ENCODE measurements at places on chromosomes 3 and 15.
A peak's percentile ranks its signal among the peaks of the same experiment; 100 is the strongest.

GRCh38 chr3:95738045-95738444, 1076.3 kb upstream of the EPHA6 start:
- no peak for DNase-seq

- no peak for DNase-seq
Measured at GRCh38 chr3:149226776-149227175, 5.1 kb upstream of the CP start.

DNA sequence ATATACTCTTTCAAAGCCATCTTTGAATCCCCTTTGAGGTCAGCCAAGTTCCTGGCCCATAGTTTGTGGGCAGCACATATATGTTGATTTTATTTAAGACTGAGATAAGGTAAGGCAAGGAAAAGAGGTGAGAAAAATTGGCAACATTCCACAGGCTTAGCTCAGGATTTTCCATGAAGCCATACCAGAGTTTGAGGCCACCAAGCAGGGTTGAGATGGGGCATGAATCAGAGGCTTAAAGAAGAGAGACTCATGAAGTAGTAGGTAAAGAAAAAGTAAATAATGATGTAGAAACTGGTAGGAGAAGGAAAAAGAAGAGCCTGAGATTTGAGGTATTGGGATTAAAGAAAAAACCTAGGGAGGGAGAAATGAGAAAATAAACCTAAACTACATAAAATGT, 89.2 kb downstream of the MYO5A start:
- DNase-seq = no peak

DNA sequence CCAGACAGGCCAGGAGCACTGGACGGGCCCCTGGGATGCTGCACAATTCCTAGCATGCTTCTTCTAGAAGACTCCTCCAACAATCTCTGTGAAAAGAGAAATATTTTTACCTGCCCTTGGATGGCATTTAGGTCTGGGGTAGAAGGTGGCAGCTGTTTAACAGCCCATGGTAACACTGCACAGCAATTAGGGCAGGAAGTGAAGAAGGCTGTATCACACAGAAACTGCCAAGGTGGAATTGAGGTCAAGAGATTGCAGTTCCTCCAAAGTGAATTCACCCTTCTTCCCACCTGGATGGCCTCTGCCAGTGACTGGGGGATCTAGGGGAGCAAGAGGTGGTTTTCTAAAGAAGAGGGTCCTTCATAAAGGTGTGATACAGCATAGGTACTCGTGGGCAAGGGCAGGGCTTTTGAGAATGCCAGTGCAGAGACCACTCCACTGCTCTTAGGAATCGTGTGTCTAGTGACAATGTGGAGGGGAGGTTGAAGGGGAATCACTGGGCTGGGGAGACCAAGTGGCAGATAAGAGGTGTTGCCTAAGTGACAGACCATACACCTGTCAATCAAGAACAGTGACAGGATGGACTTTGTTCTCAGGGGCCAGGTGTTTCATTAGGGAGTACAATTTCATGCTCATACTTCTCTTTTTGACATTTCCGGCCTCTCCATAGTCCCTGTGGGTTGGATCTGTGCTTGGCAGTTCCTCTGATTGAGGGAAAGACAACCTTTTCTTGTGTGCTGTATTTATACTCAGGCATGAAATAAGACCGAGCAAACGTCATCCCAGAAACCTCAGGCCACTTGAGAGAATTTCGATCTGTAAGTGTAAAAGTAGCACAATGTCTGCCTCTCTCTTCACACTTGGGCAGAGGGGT, 83.5 kb upstream of the BCL6 start:
- DNase-seq = no peak

DNA sequence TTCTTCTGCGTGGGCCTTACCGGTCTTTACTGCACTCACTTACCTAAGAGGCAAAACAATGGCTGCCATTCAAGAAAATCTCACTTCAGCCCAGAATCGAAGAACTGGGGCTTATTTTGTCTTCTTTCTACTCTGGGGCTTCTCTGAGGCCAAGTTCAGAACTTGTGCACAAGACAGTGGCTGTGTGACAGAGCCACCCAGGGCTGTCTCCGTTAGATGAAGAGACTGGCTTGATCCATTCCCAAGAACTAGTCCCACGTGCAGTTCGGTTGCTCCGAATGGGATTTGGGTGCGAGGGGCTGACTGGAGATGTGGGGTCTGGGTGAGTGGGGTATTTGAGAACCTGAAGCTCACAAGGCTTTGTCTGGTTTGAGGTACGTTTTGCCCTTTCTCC, 795 bp upstream of the TCF12 start:
- no peak for DNase-seq

DNA sequence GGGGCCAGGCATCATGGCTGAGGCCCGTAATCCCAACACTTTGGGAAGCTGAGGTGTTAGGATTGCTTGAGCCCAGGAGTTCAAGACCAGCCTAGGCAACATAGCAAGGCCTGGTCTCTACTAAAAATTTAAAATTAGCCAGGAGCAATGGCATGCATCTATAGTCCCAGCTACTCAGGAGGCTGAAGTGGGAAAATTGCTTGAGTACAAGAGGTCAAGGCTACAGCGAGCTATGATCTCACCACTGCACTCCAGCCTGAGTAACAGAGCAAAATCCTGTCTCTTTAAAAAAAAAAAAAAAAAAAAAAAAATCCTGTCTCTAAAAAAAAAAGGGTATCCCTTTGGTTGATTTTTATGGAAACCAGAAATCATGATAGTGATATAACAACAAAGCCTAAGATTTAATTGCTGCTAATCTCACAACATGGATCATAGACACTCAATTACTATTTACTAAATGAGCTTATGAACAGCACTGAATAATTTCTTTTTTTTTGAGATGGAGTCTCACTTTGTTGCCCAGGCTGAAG, 12.1 kb downstream of the PCLAF start:
- no peak for DNase-seq

DNA sequence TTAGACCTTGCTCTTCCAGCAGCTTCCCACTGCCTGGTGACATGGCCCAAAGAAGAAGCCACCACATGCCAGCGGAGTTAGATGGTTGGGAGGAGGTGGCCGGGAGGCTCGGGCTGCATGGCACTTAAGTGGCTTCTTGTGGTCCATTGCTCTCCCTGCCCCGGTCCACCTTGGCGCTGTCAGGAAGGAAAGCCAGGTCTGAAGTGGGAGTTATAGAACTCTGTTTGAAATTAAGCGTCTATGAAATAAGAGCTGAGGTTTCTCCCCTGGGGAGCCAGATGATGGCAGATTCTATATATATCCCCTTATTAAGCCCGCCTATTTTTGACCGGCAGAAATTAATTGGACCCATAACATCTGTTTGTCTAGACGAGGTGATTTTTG, 61.2 kb downstream of the ITGA11 start:
- DNase-seq = no peak

- DNase-seq = no peak
Measured at GRCh38 chr3:112582244-112582874, 20.5 kb downstream of the SLC35A5 start.

- no peak for DNase-seq
Measured at GRCh38 chr3:65006300-65006739, 318.5 kb upstream of the ADAMTS9 start.

DNA sequence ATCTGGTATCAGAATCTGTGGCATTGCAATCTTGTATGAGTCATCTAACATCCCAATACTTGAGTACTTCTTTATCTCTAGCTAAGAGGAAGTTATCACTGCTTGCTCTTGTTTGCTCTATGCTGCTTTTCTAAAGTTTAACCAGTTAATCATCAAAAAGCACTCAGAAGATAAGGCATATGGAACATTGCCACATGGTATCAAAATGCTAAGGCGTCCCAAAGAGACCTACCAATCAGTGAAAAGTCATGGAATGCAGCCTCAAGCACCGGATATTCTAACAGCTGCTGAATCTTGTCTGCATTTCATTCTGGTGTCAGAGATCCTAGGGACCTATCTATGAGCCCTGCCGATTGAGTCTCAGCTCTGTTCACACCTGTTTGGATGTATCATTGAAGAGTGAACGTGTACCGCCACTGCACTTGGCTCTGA, 192.8 kb downstream of the ARPP21 start:
- DNase-seq = no peak

DNA sequence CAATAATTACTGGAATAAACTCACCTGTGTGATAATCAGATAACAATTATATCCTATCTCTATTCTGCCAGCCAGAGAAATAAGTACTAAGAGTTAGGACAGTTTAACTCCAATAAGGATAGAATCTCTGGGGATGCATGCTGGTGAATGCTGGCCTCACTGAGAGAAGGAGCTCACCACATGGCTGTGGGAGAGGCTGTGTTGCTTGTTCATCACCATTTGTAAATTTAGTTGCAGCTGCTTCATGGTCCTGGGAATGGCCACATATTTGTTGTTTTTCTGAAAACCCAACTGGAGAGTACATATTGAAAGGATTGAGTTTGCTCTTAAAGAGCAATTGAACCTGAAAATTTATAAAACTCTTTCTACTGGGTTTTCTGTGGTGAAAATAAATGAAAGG, 207.3 kb downstream of the NECTIN3 start:
- DNase-seq = no peak

GRCh38 chr15:94970802-94971201, 739.4 kb downstream of the MCTP2 start:
- DNase-seq = no peak

- DNase-seq = peak; percentile 89
Measured at GRCh38 chr3:58568572-58569286, 8.5 kb downstream of the FAM107A start.

DNA sequence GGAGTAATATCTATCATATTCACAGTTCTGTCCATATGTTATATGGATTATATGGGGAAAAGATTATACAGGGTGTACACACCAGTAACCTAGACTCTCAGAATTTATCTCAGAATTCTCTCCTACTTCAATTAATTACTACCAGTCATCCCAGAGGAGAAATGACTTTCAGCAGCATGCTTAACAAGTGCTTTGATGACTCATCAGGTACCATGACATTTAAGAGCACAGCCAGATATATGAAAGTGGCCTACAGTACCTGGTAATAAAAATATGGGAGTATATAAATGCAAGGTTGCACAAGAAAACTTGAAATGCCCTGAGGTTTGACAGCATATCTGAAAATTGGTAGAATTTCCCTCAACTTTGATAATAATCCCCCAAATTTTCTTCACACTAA, 1273.0 kb downstream of the OTOL1 start:
- no peak for DNase-seq

DNA sequence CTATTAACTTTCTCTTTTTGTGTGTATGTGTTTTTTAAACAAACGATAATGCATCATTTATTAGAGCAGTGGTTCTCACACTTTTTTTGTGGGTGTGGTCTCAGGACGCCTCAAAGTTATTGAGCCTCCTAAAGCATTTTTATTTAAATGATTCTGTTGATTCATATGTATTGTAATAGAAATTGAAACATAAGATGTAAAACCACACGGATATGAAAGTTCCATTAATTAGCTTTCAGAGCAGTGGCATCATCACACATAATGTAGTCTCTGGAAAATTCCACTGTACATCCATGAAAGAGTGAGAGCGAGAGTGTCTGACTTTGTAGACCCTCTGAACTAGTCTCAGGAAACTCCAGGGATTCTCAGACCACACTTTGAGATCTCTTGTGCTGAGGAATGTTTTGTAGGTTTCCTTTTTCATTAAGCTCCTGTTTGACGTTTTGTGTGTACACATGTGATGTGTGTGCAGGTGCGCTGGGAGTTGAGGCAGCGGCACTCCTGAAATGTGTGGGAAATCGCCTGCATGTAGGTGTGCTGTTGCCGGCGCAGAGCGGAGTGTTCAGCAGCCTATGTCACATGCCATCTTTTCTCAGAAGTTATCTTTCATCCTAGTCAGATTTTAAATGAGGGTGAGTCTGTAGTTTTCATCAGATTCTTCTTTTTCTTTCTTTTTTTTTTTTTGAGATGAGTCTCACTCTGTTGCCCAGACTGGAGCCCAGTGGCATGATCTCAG, 5.3 kb upstream of the TRAK1 start:
- no peak for DNase-seq

- no peak for DNase-seq
Measured at GRCh38 chr3:184460276-184460675, 80.4 kb downstream of the CHRD start.

DNA sequence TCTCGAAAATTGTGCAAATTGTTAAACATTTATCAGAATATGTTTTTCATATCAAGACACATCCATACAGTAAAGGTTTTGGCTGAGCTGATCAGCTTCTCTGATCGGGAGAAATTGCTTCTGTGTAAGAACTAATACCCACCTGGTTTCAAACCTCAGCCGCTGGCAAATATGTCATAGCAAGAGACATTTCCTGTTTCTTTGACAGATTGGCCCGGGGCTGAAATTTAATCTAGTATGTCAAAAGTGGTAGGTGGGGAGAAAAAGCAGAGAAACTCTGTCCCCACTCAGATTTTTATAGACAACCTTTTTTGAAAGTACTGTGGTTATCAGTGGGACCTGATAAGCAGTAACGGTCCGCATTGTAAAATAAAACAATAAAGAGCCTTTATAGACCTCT, 88.8 kb upstream of the SLC24A5 start:
- DNase-seq = no peak

GRCh38 chr3:43254125-43254524, 32.2 kb upstream of the SNRK start:
- DNase-seq = no peak

DNA sequence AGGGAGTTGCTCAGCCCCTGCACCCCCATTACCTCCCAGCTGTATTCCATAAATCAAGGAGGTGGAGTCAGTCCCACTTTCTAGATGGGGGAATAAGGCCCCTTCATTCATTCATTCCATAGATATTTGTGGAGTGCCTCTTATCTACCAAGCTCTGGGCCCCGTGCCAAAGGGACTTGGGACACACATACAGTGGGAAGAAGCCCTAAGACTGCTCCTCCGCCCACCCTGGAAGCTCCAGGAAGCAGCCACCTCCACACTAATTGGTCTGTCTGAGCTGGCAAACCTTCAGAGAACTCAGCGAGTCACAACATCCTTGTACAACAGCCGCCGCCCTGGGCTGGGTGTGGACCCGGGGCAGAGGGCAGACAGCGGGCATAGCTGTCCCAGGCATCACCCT, 6.4 kb downstream of the STRA6 start:
- DNase-seq = peak; percentile 54

DNA sequence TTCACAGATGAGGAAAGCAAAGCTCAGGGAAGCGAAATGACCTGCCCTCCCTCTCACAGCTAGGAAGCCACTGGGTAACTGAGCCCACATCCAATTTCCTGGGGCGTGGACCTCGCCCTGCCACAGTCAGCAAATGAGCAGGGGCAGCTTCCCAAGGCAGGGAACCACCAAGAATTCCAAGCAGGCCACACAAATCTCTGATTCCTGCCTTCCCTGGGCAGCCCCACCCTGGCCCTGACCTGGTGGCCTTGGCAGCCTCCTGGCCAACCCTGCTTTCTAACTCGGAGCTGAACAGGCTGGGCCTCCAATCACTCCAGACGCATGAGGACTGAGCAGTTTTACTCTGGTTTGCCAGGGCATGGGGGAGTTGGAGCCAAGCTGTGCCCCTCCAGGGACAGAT, 203.7 kb upstream of the TLE3 start:
- no peak for DNase-seq

DNA sequence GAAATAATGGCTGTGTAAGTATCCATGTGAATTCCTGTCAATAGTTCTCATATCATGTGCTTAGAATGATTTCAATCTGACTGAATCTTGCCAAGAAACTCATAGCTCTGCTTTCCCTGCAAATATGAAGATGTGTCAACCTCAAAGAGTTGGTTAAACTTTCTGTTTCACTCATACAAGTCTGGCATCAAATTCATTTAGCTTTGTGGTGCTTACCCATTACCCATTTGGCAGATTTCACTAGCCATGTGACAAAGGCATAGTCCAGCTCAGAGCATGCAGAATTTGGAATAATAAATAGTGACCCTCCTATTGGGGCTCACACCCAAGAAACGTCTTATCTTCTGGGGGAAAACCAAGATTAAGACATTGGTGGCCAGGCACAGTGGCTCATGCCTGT, 256.6 kb upstream of the TPRG1 start:
- no peak for DNase-seq

GRCh38 chr3:159448902-159449301, 539.7 kb upstream of the IL12A start:
- no peak for DNase-seq
